Activated gamma-delta T cell treated with anti-CD3 and anti-CD28 coated beads, Interleukin-2, amount 50 U/mL, for 16 hours (primary cell): ENCODE measurements at places on chromosomes 2 and 18.

DNA sequence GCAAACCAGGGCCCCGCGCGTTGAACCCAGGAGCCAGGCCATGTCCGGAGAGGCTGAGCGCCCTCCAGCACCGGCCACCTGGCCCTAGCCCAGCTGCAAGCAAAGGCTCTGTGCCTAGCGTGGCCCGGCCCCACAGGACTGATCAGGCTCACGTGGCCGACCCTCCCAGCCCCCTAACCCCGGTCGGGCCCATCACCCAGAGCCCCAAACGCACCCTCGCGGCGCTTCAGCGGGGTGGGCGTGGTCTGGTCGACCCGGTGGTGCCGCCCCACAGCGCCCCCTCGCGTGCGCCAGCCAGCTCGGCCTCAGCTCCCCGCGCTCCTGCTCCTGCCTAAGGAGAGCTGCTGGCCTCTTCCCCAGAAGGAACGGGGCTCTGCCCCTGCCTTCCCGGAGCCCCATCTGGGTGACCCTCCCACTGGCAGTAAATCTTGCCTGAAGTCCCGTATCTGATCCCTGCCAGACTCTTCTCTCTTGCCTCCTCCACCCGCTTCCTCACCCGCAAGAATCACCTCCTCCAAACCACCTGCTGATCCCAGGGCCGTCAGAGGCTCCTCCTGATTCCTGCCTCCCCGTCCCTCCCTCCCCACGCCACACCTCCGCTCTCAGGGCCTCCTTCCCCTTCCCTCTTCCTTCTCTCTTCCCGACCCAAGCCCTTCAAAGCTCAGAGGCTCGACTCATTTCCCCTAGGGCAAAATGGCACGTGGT lies 12.3 kb upstream of the TEX51 start:
- peak; percentile 31 for DNase-seq

GRCh38 chr2:20446255-20446916 lies 488 bp upstream of the RHOB start:
- DNase-seq: no peak

GRCh38 chr18:2134364-2134763 lies 436.9 kb downstream of the METTL4 start:
- no peak for DNase-seq

DNA sequence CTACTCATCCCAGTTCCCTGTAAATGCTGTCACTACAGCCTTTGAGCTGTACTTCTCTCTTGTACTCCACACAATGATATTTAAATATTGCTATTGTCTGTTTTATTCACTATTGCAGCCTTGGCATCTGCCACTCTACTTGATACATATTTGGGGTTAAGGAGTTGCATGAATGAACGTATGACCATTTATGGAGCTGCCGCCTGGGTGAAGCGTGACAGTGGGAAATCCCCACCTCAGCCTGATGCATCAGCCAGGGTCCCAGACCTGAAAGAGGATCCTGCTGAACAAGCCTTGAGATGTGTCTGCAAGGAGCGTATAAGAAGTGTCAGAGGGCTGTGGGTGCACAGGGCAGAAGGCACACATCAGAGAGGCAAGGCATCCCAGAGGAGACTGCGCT lies 39.1 kb downstream of the MRPL35 start:
- no peak for DNase-seq

- no peak for DNase-seq
Measured at GRCh38 chr2:112831946-112832840, 4.4 kb downstream of the IL1B start.

DNA sequence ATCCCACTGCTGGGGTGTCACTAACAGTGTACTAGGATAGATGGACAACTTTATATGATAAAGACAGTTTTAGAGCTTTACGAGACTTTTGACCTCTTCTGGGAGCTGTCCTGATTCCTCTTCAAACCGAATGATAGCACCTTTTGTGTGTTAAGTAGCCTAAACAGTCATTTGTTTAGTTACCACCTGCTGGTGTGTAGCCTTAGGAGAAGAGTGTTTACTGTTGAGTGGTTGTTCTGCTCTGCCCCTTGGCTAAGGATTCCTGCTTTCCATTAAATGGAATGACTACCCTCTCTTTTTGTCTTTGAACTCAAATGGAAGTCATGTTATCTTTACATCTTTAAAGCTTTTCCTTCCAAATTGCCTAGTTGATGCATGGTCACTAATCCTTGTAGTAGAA lies 28.0 kb upstream of the MGAT5 start:
- no peak for DNase-seq

GRCh38 chr18:56337507-56337906 lies 300.9 kb downstream of the TXNL1 start:
- no peak for DNase-seq

- DNase-seq: no peak
Measured at GRCh38 chr2:84449055-84449454, 10.0 kb downstream of the SUCLG1 start.

- peak; percentile 15 for DNase-seq
Measured at GRCh38 chr2:74554820-74555531, 456 bp downstream of the DOK1 start.

DNA sequence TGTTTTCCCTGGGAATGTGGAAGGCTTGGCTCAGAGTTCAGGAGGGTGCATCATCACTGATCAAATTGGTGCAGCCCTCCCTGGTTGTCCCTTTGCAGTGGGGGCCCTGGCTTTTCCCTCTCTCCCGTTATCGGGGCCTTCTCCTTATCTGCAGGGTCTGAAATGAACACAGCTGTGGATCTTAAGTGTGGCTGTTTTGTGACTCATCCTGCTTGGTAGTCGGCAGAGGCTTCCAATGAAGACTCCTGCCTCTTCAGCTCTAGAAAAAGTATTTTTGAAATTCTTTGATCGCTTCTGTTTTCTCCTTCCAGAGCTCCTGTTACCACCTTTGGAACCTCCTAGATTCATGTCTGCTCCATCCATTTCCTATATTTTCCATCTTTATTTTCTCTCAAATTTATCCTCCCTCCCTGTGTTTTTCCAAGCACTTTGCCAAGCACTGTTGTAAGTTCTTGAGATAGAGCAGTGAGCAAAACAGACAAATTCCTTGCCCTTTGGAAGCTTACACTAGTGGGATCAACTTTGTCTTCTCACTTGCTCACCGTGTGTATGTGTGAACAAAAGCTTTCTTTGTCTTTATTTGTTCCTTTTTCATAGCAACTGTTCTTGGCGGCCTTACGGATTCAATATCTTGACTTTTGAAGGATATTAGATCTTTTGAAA lies 45.7 kb downstream of the RALB start:
- no peak for DNase-seq

GRCh38 chr2:88627856-88628570 lies 749 bp upstream of the EIF2AK3 start:
- DNase-seq: peak; percentile 63

DNA sequence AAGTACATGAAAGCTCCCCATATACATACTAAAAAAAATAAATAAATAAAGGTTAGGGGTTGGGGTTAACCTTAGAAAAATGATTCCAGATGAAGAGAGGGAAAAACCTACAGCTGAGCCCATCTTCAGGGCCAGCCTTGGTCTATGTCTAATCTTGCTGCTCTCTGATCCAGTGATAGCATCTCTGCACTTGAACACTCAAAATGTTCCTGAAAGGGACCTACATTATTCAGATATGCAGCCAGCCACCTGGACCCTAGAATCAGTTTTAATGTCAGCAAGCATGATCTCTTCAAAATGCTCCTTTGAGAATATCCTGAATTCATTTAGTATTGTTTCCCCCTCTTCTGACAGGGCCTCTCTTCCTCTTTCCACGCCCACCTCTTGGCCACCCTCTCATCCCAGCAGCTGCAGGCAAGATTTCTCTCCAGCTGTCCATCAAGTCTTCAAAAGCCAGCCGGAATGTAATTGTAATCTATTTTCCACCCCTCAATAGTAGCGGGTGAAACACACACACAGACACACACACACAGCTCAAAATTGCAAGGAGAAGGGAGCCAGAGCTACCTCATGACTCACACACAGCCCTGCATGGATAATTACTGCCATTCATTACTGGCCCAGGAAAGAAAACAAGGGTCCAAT lies 135.5 kb downstream of the MYO3B start:
- no peak for DNase-seq

DNA sequence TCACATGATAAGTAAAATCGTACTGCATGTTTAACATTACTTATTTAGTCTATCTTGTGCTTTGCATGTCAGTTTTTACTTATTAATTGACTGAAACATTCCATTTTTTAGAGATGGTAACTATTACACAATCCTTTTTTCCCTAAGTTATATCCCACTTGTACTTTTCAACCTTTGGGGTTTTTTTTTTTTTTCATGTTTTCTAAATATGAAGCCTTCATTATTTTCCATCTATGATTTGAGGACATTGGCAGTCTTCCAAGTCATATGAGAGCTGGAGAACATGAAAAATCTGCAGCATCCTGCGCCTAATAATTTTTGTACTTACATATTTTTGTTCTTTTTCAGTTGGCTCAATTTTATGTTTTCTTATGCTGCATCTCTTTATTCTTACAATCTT lies 113.9 kb downstream of the MYO1B start:
- no peak for DNase-seq

GRCh38 chr2:191661097-191661924 lies 16.6 kb upstream of the NABP1 start:
- no peak for DNase-seq

DNA sequence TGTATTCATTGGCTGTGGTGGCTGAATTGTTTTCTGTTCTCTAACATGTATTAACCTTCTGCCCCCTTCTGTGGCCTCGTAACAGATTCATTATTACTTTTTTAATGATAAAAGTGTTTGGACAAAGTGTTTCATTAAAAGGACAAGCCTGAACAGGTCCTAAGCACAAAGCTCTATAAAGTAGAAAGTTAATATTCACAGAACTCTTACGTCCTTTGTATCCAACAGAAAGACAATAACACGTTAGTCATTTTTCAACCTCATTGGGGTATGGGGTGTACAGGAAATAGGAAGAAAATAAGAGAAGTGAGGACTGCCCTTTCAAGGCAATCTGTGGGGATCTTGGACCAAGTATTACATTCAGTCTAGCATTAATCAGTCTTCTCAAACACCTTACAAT lies 105.5 kb upstream of the RGPD4 start:
- DNase-seq: no peak

GRCh38 chr2:11421863-11422490 lies 44.0 kb downstream of the E2F6 start:
- DNase-seq: no peak

GRCh38 chr2:158664987-158665386 lies 130.1 kb upstream of the DAPL1 start:
- DNase-seq: no peak

DNA sequence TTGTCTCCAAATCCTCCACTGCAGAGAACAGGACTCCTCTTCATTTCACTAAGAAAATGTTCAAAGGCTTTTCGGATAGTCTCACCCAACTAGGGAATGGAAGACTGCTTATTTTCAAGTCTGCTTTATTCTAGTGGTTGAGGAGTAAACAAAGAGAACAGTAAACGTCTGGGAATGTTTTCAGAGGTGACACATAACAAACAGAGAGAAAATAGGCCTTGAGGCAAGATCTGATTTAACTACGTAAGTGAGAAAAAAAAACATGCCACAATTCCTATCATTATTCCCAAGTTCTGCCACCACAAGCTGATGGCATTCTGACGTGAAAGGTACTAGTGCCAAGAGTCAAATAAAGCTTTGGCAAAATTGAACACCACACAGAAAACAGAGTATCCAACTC lies 16.7 kb upstream of the WIPF1 start:
- DNase-seq: no peak

GRCh38 chr2:103445347-103445746 lies 683.5 kb downstream of the TMEM182 start:
- no peak for DNase-seq

DNA sequence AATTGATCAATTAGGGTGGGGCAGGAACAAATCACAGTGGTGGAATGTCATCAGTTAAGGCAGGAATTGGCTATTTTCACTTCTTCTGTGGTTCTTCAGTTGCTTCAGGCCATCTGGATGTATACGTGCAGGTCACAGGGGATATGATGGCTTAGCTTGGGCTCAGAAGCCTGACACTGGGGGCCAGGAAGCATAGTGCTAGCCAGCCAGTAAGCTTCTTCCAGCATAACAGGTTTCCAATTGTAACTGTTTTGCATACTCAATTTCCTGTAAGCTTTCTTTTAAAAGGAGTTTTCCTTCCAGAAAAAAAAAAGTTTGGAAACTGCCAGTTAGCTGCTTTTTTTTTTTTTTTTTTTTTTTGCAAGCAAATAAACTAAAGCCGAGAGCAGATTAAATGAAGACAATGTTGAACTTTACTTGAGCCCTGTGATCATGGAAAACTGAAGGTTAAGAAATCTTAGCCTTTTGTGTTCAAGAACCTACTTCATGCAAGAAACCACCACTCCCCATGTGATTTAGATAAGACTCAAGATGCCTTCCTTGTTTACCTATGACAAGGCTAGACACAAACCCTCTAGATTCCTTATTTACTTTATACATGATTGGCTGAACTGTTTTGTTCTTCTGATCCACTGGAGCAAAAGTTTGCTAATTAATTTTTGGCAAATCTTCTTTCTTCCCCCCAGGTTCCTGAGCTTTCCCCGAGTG lies 126.9 kb upstream of the LINC00305 start:
- no peak for DNase-seq

DNA sequence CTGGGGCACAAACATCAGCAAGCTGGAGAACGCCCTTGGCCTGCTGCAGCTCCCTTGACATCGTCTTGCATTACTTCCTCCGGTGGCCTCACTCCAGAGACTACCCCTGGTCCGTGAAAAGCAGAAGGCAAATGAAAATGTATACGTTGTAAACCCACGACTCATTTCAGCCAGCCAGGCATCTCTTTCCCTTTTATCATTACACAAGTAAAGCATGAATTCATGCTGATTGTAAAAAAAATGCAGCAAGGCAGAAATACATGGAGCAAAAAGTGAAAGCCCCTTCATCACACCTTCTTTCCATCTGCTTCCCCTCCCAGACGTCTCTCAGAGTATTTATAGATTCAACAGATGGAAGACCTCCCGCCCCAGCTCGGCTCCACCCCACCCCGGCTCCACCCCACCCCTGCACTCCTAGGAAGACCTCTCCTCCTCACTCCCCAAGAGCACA lies 41.6 kb upstream of the RALBP1 start:
- no peak for DNase-seq

- no peak for DNase-seq
Measured at GRCh38 chr2:114252713-114253112, 189.7 kb upstream of the DPP10 start.

GRCh38 chr2:173612354-173612753 lies 257.7 kb downstream of the CDCA7 start:
- no peak for DNase-seq

DNA sequence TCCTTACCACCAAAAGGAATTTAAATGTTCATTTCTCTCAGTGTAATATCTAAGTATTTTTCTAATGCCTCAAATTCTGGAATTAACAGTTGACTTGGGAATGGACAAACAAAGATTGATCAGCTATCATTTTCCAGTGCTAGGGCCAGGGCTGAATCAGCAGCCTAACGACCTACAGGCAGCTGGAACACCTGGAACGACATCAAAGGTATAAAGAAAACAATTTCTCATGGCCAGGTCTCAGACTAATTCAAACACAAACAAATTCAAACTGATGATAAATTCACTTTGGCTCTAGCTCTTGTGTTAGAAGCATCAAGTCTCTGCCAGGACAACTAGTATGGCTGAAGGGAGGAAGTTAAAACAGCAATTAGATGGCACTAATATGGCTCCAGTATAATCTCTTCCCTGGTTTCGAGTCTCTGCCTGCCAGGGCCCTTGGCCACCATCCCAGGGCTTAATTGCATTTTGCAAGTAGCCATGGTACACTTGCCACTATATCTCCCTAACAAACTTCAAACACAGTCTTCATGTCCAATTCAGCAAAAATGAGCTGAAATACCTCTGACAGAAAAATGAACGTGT lies 70.2 kb upstream of the FSHR start:
- DNase-seq: no peak
